ENCODE measurements at places on chromosomes 3 and 15. TPM values are rescaled to one million over a fixed set of nuclear protein-coding genes. Genes with fewer than 3 reads are reported as not detected.

SCAANT1 gene
- polyA plus RNA-seq, result not detected

C15orf62 gene
- 0.19 TPM for polyA plus RNA-seq

PYDC2 gene
- polyA plus RNA-seq, result not detected

SUCNR1 gene
- polyA plus RNA-seq, result 0.05 TPM

HYAL1 gene
- polyA plus RNA-seq, result 9.5 TPM

GRCh38 chr3:115692887-115693524, 69.7 kb downstream of the GAP43 start:
- H3K4me3 ChIP-seq, result no peak overlapping the region
- no peaks in the 10 kb centered on the region for H3K4me1 ChIP-seq
- no peak overlapping the region for H3K27ac ChIP-seq
- peak; percentile 54 for DNase-seq

DNA sequence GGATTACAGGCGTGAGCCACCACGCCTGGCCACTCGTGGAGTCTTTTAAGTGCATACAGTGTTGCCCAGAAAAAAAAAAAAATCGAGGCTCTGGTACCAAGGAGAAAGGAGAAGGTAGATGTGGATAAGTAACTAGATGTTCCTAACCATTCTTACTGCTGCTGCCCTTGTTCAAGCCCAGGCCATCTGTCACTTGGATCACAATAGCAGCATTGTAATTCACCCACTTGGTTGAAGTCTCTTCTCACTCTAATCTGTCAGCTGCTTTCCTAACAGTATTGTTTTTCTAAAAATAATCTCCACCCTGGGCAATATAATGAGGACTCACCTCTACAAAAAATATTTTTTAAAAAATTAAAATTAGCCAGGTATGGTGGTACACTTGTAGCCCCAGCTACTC, 58.0 kb upstream of the CRTC3 start:
- DNase-seq, result no peak
- H3K27ac ChIP-seq, result no peak overlapping the region
- H3K4me1 ChIP-seq, result no peaks in the 10 kb centered on the region

DNA sequence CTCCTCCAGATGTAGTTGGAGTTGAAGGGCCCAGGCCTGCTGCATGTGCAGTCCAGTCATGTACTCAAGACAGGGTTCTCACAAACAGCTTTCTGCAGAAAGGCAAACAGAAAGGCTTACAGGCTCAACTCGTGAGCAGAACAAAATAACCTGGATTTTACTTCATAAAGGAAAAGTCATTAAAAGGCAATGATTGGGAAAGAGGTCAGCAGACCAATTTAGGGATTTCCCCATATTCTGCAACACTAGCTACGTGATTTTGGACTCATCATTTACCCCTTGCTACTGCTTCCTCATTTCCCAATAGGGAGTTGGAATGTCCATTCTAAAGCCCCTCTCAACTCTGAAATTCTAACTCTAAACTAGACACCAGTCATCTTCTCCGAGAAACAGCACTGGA, 18.1 kb downstream of the METTL6 start:
- no peak overlapping the region for H3K27ac ChIP-seq
- H3K4me3 ChIP-seq, result no peak overlapping the region
- no peak for DNase-seq
- H3K27me3 ChIP-seq, result no peaks in the 10 kb centered on the region

- H3K4me3 ChIP-seq, result peak overlapping the region; percentile 45
- peak overlapping the region; percentile 91 for H3K27ac ChIP-seq
Observed at GRCh38 chr3:159881208-159881607, 107.4 kb upstream of the IL12A start.

DNA sequence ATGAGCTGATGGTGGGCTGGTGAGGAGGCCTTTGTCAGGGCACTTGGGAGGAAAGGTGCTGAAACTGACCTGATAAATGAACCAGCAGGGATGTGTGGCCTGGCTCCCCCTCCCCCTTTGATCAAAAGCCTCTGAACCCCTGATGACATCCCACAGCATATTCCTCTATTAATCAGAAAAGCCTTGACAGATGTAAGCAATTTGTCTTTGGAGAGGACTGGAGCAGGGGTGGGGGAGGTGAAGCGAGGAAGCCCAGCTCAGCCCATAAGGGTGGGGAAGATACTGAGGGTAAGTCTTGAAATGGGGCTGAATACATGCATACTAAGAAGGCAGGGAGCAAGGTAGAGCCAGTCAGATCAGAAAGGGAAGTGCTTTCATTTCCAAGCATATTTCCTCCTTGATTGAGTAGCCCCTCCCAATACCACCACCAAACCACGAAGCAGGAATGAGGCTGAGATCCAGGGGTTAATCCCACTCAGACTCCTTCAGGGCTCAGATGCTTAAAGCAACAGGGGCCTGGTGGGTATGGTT, 34.7 kb upstream of the MRPS22 start:
- H3K27me3 ChIP-seq, result peaks cover 4% of the 10 kb centered on the region
- DNase-seq, result no peak
- no peak overlapping the region for H3K27ac ChIP-seq
- H3K36me3 ChIP-seq, result no peaks in the 10 kb centered on the region
- no peaks in the 10 kb centered on the region for H3K4me1 ChIP-seq

GRCh38 chr15:57215881-57216280, 160.4 kb upstream of the CGNL1 start:
- peaks cover 31% of the 10 kb centered on the region for H3K4me1 ChIP-seq
- no peaks in the 10 kb centered on the region for H3K27me3 ChIP-seq
- no peak overlapping the region for H3K4me3 ChIP-seq

DNA sequence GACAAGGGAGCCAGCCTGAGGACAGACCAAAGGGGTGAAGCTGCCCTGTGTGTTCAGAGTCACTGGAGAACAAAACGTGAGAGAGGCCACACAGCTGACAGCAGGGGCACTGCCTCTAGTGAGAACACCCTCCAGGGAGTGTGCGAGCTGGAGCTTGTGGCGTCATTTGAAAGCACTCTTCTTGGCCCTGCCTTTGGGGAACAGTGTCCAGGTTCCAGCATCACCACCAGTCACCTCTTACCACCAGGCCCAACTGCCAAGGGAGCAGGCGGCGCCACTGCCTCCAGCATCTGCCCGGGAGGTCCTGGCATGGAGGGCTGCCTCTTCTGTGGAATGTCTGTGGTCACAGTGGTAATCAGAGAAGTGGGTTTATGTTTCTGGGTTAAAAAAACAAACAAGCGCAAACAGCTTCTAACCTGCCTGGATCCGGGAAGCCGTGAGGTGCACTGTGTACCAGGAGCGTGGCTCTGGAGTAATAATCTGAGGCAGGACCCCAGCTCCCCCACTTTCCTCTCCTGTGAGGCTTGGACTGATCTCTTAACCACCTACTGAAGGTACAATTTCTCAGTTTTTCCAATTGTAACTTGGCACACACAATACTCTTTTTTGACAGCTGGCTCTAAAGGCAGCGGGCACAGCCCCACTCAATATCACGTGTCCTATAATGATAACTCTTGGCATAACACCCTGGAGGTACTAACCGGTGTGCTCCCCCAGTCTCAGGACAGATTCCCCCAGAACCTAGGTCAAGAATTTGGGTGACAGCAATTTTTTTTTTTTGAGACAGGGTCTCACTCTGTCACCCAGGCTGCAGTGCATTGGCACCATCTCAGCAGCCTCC, 32.2 kb upstream of the CDCP1 start:
- H3K27ac ChIP-seq, result peak overlapping the region; percentile 74
- peaks cover 21% of the 10 kb centered on the region for H3K4me1 ChIP-seq
- peak overlapping the region; percentile 19 for H3K4me3 ChIP-seq

DNA sequence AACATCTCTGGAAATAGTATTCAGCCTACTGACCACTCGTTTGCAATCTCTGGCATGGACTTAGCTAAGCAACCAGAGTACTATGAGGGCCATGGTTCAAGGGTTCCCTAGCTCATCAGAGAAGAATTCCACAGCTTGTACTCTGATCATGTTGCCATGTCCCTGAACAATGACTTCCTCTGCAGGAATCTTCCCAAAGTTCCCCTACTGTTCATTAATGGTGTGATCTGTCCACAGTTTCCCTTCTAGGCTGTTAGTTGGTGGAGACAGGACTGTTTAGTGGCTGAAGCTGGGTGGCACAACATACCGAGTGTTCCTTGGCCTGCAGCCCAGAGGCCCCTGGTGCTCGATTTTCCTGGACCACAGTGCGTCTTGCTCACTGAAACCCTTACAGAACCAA, 44.4 kb upstream of the GALNT15 start:
- no peaks in the 10 kb centered on the region for H3K27me3 ChIP-seq
- H3K4me1 ChIP-seq, result peaks cover 43% of the 10 kb centered on the region
- peak overlapping the region; percentile 52 for H3K27ac ChIP-seq
- H3K36me3 ChIP-seq, result no peaks in the 10 kb centered on the region
- peak; percentile 45 for DNase-seq

- peak overlapping the region; percentile 85 for H3K27ac ChIP-seq
- no peak for DNase-seq
- H3K36me3 ChIP-seq, result peaks cover 16% of the 10 kb centered on the region
Observed at GRCh38 chr3:113663324-113663750, 33.1 kb downstream of the USF3 start.
